A549 treated with GW870086 at 1 μM for 4 hours (cell line): ENCODE measurements at places on chromosomes 7 and 10. TPM values are rescaled to one million over a fixed set of nuclear protein-coding genes. Genes with fewer than 3 reads are reported as not detected.

OAT gene
- 65.5 to 92.8 TPM (median 74.5 TPM) in 5 replicates for total RNA-seq

NPTX2 gene
- total RNA-seq = 0.10 to 0.27 TPM (median 0.13 TPM) in 5 replicates

SLC26A5 gene
- total RNA-seq = not detected in 5 replicates

GUSB gene
- total RNA-seq = 30.3 to 33.0 TPM (median 31.3 TPM) in 5 replicates

SPDYE2 gene
- total RNA-seq = not detected in 5 replicates

CYP2E1 gene
- 0.16 to 0.32 TPM (median 0.28 TPM) in 4 of 5 replicates, not detected in the other for total RNA-seq

LBX1 gene
- total RNA-seq = not detected in 5 replicates

WAC gene
- total RNA-seq = 53.9 to 74.9 TPM (median 73.1 TPM) in 5 replicates

RALA gene
- total RNA-seq = 29.7 to 34.9 TPM (median 30.8 TPM) in 5 replicates

TDRD1 gene
- not detected in 5 replicates for total RNA-seq

GRM3 gene
- total RNA-seq = not detected in 5 replicates

ZNF248 gene
- 2.9 to 4.9 TPM (median 3.8 TPM) in 5 replicates for total RNA-seq

BTBD16 gene
- 0.48 to 1.7 TPM (median 0.81 TPM) in 5 replicates for total RNA-seq

EPHB6 gene
- 0.35 to 0.98 TPM (median 0.57 TPM) in 5 replicates for total RNA-seq

CALML5 gene
- total RNA-seq = not detected in 5 replicates

CRYGN gene
- total RNA-seq = not detected in 5 replicates

ZNF853 gene
- 1.7 to 2.9 TPM (median 2.5 TPM) in 5 replicates for total RNA-seq

MUC12 gene
- total RNA-seq = 14.8 to 23.2 TPM (median 20.8 TPM) in 5 replicates

ASB10 gene
- total RNA-seq = not detected in 5 replicates

PAX4 gene
- total RNA-seq = not detected in 5 replicates
